Stimulated activated CD4-positive, alpha-beta T cell treated with anti-CD3 and anti-CD28 coated beads, Interleukin-4, amount 100 ng/mL, for 24 hours (primary cell): ENCODE measurements at places on chromosomes 2 and 18.
A peak's percentile ranks its signal among the peaks of the same experiment; 100 is the strongest.

- DNase-seq = no peak
These were observed 293.8 kb upstream of the SLC14A2 start for GRCh38 chr18:45321520-45321919.

DNA sequence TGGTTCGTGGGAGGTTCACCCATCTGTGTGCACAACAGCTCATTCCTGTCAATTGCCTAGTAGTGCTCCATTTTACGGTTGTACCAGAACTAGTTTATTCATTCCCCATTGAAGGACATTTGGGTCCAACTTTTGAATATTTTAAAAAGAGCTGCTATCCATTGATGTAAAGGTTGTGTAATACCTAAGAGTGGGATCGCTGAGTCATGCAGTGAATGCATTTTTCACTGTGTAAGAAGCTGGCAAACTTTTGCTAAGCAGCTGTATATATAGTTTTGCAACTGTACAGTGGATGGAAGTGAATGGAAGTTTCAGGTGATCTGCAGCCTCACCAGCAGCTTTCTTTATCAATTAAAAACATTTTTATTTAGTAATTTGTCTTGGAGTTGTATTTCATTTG is 104.5 kb downstream of the DCDC2C start:
- no peak for DNase-seq

GRCh38 chr18:46433121-46433826 is 223.7 kb downstream of the LOXHD1 start:
- DNase-seq = no peak

DNA sequence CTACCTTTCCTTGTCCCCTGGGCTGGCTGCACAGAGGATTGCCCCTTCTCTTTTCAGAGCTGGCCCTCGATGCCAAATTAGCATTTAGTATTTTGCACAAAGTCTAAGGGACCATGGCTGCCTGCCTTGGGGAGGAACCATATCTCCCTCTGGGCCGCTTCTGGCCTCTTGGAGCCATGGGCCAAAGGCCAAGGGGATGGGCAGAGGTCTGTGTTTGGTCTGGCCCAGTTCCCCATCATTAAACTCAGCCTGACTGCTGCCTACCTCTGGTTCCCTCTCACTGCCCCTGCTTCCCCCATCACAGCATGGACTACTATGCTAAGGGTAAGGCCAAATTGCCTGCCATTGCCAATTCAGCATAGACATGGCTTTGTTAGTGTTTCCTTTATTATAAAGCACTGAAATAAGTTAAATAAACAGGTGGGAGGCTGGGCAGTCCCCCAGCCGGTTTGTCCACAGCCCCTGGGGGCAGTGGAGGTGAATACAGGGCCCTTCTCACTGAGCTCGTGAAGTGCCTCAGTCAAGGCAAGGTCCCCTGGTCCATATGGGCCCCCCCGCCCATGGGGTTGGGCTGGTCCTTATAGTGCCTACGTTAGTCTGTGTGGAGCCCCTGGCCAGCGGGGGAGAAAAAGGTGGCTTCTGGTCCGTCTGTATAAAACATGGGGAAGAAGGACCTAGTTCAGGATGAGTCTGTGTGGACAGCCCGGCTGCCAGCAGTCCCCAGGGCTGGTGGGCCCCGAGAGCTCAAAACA is 3.5 kb downstream of the ZNF513 start:
- DNase-seq = no peak

- no peak for DNase-seq
These were observed 557.1 kb downstream of the TNS1 start for GRCh38 chr2:217445723-217446122.

DNA sequence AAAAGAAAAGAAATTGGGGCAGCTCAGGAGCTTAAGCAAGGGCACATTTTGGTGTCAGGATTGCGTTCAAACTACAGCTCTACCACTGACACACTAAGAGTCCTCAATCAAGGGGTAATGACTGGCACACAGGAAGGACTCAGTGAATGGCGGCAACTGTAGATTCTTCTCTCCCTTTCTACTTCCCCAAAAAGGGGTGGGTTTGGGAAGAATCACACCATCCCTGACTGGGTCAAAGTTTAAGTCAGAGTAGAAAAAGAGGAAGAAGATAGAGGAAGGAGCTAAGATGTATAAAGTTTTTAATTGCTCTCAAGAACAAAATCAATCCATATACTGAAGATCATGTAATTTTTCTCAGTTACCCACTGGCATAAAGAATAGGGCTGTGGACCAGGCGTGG is 2.6 kb downstream of the NLRC4 start:
- DNase-seq = no peak

GRCh38 chr2:180184506-180184905 is 177.4 kb upstream of the CWC22 start:
- no peak for DNase-seq

- no peak for DNase-seq
These were observed 183.7 kb downstream of the INO80D start for GRCh38 chr2:205902041-205902899.

- peak; percentile 41 for DNase-seq
These were observed 21.6 kb downstream of the PMAIP1 start for GRCh38 chr18:59921384-59921891.

- DNase-seq = no peak
These were observed 91.8 kb downstream of the KLHL29 start for GRCh38 chr2:23476786-23477185.

GRCh38 chr2:99879481-99879880 is 262.9 kb downstream of the AFF3 start:
- DNase-seq = no peak

DNA sequence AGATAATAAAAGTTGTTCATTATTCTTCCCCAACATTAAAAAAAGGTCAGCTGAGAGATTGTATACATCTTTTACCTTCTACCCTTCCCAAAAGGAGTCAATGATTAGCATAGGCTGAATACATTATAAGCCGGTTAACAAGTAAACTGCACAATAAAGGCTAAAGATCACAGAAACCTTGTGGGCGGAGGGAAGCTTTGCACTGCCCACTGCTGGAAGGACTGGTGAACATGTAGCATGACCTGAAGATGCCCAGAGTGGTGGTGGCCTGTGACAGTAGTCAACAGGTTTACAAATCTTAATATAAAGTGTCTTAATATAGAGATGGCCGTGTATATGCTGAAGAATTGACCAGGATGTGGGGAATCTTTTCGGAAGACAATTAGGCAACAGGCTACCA is 35.6 kb downstream of the ARL5A start:
- DNase-seq = no peak

GRCh38 chr18:41973983-41974382 is 18.9 kb downstream of the PIK3C3 start:
- DNase-seq = no peak

DNA sequence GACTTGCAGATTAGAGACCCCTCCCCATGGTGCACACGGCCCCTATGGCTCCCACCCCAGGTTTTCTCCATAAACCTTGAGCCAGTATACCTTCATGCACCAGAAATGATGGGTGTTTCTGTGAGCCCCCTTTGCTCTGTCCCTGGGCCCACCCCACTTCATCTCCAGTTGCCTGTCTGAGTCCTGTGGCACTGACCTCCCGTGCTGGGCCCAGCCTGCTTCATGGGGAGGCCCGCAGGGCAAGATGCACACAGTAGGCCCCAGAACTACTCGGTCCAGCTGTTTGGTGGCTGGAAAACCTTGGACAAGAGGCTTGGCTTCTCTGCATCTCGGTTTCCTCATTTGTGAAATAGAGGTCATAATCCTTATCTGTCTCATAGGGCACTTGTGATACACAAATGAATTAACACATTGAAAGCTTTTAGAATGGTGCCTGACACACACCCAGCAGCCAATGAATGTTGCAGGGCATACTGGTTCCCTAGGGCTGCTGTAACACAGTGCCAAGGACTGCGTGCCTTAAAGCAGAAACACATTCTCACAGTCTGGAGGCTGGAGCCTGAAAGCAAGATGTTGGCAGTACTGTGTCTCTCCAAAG is 58.4 kb downstream of the SH3BP4 start:
- no peak for DNase-seq

DNA sequence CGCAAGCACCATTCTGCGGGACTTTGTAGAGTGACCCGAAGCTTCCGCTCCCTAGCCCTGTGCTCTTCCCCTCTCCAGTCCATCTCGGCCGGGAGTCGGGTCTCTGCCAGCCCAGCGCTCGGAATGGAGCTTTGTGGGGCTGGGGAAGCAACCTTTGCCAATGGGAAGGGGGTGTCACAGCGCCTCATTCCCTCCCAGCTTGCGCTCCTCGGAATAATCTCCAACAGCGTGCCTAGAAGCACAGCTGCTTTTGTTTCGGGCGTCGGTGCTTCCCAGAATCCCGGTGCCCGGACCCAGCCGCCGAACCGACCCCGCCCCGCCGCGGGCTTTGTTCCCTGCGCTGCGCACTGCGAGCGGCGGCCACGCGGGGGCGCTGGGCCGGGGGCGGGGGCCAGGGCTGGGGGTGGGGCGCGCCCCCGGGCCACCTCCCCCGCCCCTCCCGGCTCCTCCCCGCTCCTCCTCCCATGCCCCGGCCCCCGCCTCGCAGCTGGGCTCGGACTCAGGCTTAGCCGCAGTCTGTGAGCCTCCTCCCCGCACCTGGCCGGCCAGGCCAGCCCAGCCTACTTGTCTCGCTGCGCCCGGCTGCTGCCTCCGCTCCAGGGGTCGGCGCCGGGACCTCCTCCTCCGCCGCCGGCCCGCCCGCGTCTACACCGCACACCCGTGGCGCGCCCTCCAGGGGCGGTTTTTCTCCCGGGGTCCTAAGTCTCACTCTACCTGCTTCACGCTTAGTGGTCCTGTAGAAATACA is 77.7 kb upstream of the SMAD2 start:
- peak; percentile 18 for DNase-seq

DNA sequence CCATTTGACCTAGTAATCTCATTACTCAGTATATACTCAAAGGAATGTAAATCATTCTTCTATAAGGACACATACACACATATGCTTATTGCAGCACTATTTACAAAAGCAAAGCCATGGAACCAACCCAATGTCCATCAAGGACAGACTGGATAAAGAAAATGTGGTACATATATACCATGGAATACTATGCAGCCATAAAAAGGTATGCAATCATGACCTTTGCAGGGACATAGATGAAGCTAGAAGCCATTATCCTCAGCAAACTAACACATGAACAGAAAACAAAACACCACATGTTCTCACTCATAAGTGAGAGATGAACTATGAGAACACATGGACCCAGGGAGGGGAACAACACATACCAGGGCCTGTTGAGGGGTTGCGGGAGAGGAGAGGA is 214.5 kb downstream of the NBAS start:
- no peak for DNase-seq

DNA sequence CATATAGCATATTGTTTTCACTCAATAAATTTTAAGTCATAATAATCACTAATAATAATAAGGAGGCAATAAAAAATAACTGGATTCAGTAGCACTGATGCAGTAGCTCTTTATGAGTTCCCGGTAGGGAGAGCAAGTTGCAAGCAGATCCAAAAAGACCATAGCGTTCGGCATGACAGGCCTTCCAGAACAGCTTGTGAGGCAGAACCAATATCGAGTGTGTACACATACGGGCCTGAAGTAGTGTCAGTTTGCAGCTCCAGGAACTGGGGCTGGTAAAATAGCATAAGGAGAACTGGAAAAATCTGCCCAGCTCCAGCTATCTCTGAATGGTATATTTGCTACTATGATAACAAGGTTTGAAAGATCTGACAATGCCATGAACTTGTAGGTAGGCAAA is 1607.8 kb upstream of the PIK3C3 start:
- DNase-seq = no peak

DNA sequence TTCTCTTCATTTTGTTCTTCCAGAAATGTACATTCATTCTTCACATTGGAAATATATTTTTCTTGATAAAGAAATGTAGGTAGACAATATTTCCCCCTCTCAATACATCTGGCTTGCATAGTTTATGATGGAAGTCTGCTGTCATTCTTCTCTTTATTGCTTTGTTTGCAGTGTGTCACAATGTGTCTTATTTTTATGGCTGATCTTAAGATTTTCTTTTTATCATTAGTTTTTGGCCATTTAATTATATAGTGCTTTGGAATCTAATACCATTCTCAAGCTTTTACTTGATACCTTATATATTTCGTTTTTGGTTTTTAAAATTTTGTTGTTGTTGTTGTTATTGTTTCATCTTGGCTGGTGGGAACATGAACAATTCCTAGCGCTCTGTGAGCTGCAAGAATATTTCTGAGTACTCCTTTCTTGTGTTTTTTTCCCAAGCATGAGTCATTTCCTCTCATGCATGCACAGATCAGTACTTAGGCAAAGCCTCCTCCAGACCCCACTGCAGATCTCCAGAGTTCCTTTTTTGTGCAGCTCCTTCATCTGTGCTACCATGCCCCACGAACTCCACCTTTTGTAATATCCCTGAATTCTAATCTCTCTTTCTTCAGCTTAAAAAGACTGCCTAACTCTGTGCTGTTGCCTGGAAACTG is 13.7 kb upstream of the MMADHC start:
- DNase-seq = no peak

- no peak for DNase-seq
These were observed 13.0 kb upstream of the METAP1D start for GRCh38 chr2:171986778-171987177.

DNA sequence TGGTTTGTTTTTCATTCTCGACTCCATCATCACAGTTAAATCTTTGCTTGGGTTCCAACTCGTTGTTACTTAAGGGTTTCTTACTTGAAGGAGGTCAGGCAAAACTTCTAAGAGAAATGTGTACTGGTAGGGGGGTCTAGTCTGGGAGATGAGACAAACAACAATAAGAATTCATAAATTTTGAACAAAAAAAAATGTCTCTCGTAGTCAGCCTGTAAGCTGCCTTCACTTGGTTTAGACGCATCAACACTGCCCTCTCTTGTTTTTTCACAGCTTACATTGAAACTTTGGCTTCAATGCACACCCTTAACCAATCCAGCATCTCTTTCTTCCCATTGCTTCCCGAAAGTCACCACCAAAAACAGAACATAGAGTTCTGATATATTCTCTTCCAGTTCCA is 576.4 kb upstream of the PIK3C3 start:
- no peak for DNase-seq

GRCh38 chr2:45944074-45944473 is 292.6 kb downstream of the PRKCE start:
- no peak for DNase-seq

GRCh38 chr2:221503965-221504364 is 68.1 kb downstream of the EPHA4 start:
- no peak for DNase-seq

DNA sequence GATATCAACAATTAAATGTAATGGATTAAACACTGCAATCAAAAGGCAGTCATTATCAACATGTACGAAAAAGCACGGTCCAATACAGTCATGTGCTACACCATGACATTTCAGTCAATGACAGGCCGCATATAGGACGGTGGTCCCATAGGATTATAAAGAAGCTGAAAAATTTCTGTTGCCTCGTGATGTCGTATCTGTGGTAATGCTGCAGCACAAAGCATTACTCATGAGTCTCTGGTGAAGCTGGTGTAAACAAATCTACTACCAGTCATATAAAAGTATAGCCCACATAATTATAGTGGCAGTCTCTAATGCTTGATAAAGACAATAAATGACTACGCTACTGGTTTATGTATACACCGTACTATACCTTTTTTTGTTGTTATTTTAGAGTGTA is 58.4 kb downstream of the RABL2A start:
- no peak for DNase-seq

DNA sequence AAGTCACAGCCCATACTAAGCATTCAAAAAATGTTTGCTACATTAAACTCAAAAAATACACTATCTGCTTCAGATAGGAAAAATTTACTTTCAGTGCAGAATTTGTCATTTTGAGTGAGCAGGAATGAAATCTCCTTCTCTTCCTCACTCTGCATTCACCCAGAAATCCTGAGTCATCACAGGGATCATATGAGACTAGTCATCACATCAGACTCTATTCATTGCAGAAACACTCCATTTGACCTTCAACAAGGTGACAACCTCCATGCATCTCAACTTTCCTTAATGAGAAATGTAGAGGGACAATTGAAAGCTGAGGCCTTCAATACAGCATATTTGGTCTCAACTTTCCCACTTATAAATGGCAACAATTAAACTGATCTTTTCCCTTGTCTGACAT is 130.4 kb upstream of the CYP26B1 start:
- no peak for DNase-seq
